ENCODE measurements at places on chromosomes 12 and 14. TPM values are rescaled to one million over a fixed set of nuclear protein-coding genes. Genes with fewer than 3 reads are reported as not detected.

SLC39A5 gene
- total RNA-seq = 1.4 TPM

OR4E2 gene
- not detected for total RNA-seq

C1R gene
- 7.8 TPM for total RNA-seq

ZFHX2 gene
- total RNA-seq = 0.45 TPM

TAS2R9 gene
- not detected for total RNA-seq

CMTM5 gene
- not detected for total RNA-seq

- DNase-seq = no peak
Measured at GRCh38 chr12:68842123-68842522, 34.1 kb downstream of the MDM2 start.

DNA sequence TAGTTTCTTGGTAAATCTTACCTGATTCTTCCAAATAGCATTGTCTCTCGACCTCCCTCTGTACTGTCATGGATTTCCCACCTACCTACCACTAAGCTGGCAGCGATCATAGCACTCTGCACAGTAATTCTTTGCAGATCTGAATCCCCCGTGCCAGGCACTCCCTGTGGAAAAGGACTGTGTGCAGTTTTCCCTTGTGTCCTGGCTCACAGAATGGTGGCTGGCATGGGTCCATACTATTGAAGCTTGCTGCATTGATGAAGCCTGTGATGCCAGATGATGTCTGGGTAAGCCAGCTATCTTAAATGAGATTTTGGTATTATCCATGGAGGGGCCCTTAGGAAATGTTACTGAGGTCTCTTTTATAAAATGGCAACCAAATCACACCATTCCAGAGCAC lies 135.7 kb downstream of the RPAP3 start:
- no peak for DNase-seq

DNA sequence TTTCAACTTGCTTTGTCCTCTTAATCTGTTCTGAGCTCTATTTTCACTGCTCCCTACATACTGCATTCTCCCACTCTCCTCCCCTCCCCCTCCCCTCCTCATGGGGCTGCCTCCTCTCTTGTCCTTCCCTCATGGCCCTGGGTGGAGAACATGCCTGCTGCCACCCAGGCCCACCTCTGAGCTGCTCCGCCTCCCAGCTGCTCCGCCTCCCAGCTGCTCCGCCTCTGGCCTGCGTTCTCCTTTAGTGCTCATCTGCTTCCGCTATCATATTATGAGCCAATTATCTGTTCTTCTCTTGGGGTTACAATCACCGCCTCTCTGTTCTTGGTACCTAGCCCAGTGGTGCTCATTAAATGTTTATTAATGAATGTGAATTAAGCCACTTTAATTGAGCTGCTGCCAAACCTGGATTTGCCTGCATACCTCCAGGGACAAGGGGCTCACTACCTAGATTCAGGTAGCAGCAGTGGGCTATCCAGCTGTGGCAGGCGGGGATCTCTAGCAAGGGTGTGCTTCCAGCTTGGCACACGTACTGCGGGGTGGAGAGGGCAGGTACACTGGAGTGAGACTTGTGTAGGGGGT lies 32.0 kb upstream of the FAM181A start:
- no peak for DNase-seq

DNA sequence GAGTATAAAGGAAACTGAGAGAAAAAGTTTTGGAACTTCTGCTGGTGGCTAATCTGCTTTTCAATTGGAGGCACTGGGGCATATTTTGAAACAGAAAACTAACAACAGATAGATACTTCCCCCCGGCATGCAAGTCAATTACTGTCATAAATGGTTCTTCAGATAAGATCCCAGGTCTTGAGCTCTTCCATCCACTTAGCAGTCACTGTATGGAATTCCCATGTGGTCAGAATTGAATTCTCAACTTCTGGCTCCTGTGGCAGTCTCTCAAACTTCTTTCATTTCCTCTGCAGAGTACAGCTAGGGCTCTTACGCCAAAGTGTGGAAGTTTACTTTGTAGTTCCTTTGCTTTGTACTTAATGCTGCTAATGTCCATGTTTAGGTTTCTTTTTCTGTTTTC lies 452.2 kb downstream of the IPO8 start:
- DNase-seq = no peak

DNA sequence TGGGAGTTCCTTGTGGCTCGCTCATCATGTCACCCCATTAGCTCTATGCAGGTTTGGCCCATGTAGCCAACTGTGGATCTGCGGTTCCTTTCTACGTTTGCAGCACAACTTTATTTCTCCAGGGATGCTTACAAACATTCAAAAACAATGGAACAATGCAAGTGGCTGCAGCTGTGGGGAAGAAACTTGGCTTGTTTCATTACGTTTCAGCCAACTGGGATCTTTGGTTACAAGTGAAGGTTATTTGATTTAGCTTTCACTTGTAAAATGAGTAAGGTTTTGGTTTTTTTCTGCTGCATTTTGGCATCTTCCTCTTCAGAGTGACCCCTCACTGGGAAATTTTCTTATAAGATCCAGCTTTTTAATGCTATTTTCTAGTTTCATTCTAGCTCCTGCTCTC lies 105.9 kb downstream of the PLXNC1 start:
- DNase-seq = no peak

- DNase-seq = no peak
Measured at GRCh38 chr12:93177208-93178153, 200.2 kb upstream of the NUDT4 start.

DNA sequence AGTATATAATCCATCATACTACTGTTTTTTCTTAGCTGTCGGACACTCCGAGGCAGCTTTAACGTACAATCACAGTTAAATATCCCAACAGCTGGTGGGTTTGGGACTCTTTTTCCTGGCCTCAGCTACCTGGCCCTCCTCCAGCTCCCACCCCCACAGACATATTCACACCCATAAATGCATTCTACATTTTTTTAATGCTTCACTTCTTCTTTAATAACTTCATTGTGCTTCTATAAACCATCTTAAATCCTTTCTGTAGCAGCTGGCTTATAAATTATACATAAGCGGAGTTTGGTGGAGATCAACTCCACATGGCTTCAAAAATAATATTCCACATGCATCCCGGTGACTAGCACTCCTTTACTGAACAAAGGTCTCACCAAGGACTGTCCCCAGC lies 33.3 kb downstream of the TDG start:
- DNase-seq = no peak

- DNase-seq = peak; percentile 65
Measured at GRCh38 chr12:91361864-91362263, 179.2 kb upstream of the DCN start.

GRCh38 chr12:124767066-124767821 lies 96.4 kb downstream of the SCARB1 start:
- peak; percentile 87 for DNase-seq

GRCh38 chr12:9149372-9149771 lies 33.7 kb upstream of the A2M start:
- no peak for DNase-seq

DNA sequence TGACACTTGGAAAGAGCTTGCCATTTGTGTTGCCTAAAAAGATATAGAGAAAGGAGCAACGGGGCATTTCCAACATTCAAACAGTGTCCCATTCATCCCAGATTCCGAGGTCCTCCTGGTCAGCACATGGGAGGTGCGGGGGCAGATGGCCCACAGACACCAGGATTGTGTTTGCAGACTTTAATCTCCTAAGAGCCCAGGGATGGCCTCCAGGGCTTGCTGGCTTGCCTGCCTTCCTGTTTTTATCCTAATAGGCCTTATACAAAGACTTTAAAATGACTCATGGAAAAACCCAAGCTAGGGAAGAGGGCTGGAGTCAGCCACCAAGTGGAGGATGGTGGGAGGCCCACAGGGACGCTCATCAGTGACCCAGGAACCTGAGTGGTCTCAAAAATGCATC lies 21.5 kb upstream of the FAM181A start:
- no peak for DNase-seq

Data from natural killer cell (primary cell).